ENCODE measurements at places on chromosomes 5 and 9.

- DNase-seq: no peak
These were observed at the start of gene HRH2 for GRCh38 chr5:175657593-175658271. Gene HRH2, plus strand, starts transcription at chr5:175658071. Its CDS starts 25,163 bp downstream, at chr5:175683234.

DNA sequence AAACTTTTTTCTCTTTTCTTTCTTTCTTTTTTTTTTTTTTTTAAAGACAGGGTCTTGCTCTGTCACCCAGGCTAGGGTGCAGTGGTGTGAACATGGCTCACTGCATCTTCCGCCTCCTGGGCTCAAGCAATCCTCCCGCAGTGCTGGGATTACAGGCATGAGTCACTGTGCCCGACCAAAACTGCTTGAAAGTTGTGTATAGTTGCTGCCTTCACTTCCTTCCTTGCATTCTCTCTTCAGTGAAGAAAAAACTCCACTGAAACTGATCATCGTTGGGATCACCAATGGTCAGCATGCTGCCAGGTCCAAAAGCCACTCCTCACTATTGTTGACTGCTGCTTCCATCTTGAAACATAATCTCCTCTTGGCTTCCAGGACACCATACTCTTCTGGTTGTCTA, 66.6 kb upstream of the CTNNA1 start:
- no peak for DNase-seq

- peak; percentile 89 for DNase-seq
These were observed 338.0 kb downstream of the SEMA5A start for GRCh38 chr5:9207817-9208418.

- no peak for DNase-seq
These were observed 16.8 kb downstream of the GNAQ start for GRCh38 chr9:78014776-78015175.

DNA sequence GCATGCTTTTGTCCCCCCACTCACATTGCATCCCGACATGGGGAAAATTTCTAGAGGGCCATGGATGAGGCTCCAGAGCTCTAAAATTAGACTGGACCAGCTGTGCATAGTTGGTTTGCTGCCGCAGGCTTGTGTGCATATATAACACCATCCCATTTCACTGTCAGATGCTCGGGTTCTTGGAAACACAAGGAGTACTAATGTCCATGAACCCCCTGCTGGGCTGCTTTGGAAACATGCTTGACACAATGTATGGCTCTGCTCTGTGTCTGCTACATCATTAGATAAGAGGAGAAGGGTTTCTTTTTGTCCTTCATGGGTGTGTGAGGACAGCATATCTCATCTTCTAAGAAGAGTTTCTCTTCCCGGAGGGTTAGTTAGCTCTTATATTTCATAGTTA, 292.1 kb upstream of the RORB start:
- DNase-seq: no peak

DNA sequence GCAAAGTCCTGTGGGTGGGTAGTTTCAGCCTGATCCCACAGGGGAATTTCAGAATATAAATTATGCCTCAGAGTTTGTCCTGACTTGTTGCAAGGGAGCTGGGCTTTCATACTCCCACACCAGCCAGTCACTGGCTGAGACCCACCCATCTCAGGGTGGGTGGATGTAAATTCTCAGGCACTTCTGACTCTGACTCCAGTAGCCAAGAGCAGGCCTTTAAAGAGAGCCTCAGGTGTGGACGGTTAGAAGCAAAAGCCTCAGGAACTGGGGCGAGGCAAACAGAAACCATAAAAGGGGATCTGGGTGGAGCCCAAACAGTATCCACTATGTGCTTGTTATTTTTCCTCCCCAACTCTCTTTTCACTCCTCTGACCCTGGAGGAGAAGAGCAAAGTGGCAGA, 28.6 kb upstream of the FBXW11 start:
- no peak for DNase-seq

GRCh38 chr9:113564498-113565237, 101.1 kb downstream of the RGS3 start:
- DNase-seq: no peak

DNA sequence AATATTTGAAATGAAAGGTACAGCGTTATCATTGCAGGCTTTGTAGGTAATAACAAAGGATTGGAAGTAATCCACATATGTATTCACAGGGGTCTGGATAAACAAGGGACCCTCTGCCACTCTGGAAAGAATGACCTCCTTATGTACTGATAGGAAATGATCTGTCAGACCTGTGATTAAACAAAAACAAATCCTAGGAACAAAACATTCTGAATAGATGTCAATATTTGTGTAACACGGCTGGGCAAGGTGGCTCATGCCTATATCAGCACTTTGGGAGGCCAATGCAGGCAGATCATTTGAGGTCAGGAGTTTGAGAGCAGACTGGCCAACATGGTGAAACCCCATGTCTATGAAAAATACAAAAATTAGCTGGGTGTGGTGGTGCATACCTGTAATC, 42.3 kb downstream of the NSUN2 start:
- DNase-seq: peak; percentile 79

- peak; percentile 57 for DNase-seq
These were observed 27.8 kb downstream of the PRLR start for GRCh38 chr5:35202319-35203111.

- no peak for DNase-seq
These were observed 3.8 kb upstream of the MSMP start for GRCh38 chr9:35757892-35758275.

GRCh38 chr5:118407958-118408357, 580.4 kb downstream of the DTWD2 start:
- no peak for DNase-seq

- no peak for DNase-seq
These were observed 39.7 kb upstream of the SLC25A51 start for GRCh38 chr9:37943345-37944265.

- peak; percentile 69 for DNase-seq
These were observed 77.1 kb upstream of the IQGAP2 start for GRCh38 chr5:76325876-76326491.

GRCh38 chr5:161660806-161661205, 24.7 kb upstream of the GABRA6 start:
- DNase-seq: no peak

GRCh38 chr5:156414391-156414790, 87.4 kb downstream of the SGCD start:
- DNase-seq: no peak

- DNase-seq: no peak
These were observed 70.9 kb upstream of the PPP1R26 start for GRCh38 chr9:135408476-135409254.

DNA sequence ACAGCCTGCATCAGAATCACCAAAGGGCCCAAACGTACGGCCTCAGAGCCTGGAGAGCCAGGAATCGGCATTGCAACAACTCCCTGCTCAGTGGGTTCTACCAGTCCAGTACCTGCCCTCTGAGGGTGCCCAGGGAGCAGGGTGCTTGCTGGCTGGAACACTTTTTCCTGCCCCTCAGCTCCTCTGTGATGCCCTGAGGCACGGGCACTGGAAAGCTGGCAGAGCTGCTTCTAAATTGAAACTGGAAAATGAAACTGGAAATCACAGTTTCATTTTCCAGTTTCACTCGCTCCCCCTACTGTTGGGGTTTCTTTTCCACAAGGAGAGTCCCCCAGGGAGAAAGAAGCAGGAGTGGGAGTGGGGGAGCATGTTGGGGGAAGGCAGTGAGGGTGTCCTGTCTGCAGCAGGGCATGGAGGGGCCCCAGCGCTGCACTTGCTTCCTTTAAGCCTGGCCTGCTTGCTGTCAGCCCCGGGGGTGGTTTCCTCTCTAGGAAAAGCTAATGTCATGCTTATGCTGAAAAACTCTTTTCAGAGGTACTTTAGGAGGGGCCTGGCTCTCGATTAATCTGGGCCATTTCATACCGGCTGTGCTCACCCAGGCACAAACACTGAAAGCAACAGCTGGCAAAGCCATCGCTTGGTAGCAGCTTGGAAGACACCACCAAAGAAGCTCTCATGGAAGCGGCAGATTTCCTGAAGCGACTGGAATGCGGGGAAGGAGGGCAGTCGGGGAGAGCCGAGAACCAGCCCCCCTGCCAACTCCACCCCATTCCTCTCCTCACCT, 26.2 kb downstream of the IRF1 start:
- no peak for DNase-seq

DNA sequence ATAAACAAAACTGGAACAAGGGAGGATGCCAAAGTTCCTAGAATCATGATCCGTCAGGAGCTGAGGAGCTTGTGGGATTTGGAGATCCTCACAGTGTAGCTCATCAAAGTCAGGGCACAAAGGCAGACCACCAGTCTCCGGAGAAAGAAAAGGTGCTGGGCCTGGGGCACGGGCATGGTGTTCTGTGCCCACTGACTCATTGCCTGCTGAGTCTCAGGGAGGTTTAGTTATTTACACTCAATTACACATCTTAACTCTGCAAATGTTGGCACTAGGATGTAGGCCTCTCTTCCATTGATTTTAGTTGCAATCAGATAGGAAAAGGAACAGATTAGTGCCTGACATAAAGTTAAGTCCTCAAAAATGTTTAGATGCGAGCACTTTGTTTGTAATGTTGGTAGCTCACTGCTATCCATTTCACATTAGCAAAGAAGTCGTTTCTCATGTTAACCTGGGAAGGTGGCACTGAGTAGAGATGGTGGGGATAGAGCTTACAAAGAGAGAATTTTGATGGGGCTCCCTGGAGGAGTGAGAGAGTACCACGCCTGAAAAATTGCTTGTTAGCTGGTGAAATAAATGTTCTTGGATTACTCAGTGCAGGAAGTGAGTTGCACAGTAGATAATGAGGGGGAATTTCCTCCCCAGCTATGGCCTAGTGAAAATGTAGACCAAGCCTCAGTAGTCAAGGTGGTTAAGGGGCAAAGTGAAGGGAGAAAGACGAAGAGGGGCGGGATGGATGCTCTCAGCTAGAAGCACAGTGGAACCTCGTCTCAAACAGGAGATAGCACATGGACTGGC, 109.5 kb upstream of the CD180 start:
- DNase-seq: no peak

DNA sequence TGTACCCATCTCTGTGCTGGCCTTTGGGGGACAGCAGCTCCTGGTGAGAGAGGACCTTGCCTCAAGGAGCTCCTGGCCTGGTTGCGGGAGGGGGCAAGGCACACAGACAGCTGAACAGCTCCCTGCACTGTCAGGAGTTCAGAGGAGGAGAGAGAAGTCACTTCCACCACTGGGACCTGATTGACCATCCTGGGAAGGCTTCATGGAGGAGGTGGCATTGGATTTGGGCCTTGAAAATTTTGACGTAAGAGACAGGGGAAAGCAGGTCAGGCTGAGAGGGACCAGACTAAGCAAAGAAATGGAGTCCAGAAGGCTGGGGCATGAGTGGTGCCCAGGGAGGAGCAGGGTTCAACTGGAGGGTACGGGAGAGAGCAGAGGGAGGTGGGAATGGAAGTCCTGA, 20.3 kb upstream of the DAB2IP start:
- no peak for DNase-seq

DNA sequence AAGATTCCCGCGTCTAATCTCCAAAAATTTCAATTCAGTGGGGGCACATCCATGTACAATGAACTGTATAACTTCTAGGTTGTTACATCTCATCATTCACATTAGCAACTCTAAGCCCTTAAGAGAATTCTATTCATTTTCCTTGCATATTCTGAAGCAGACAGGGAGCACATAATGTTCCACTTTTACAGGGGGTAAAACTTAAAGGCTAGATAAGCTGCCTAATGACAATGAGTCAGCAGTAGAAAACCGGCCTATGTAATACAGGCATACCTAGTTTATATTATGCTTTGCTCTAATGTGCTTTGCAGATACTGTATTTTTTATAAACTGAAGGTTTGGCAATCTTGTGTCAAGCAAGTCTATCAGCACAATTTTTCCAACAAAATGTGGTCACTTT, 40.4 kb downstream of the PTAR1 start:
- no peak for DNase-seq

- no peak for DNase-seq
These were observed 41.9 kb downstream of the BNC2 start for GRCh38 chr9:16828340-16829281.

GRCh38 chr9:89984214-89984613, 379.4 kb downstream of the GADD45G start:
- DNase-seq: no peak

DNA sequence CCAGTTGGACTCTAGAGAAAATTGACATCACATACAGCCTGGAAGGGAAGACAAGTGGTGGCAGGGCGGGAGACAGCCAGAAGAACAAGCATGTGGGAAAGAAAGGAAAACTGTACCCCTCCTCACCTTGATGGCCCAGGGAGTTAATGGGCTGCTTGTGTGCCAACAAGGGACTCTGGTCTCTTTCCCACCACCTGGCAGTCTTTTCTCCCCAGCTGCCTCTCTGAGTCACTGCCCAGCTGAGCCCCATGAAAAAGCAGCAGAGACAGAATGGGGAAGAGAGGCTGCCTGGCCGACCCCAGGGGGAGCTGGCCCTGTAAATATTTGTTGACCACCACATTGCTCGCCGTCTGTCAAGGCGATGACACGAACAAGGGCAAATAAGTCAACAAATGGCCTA, 359.4 kb downstream of the ENC1 start:
- DNase-seq: peak; percentile 63

DNA sequence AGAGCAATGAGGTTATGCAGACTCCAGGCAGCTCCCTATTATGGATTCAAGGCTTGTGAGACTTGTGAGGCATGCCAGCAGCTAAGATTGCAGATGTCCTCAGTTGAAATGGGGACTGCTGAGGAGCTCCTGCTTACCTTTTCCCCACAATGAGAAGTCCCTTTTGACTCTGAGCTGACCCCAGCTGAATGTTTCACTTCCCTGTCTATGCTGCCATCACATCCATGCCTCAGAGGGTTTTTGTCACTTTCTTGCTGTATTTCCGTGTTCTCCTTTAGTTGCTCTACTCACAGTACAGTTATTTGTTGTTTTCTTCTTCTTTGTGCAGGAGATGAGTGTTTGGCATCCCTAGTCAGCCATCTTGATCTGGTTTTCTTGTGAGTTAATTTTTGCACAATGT, 18.8 kb upstream of the OR2S2 start:
- no peak for DNase-seq

DNA sequence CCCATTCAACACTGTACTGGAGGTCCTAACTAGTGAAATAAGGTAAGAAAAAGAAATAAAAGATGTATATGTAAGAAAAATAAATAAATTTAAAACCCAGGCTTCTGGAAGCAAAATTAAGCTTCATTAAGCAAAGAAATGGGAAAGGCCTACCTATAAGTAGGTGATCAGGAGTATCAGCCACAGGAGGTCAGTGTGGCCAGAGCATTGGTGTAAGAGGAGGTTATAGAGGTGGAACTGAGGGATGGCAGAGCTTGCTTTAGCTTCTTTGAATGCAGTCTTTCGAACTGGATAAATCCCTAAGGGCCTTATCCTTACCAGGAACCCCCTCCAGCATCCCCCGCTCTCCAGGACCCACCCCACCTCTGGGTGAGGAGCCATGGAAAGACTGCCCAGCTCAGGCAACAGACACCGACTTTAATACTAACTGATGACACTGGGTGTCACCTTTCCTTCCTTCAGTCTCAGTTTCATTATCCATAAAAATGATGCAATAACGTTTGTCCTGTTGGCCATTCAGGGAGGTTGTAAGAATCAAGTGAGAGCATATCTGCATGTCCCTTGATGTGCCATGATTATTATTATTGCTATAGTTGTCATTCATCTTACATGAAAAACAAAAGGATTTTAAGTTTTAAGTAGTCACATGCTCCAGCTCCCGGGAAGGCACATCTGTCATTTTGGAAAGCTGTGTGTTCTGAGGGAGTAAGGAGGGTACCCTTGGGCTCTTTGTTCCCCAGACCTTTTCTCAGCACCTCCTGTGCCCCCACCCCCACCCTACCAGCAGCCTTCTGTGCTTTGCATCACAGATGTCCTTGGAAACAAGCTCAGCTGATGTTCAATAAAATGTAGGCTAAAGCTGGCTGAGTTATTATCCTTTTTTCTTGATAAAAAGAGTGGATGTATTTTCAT, 50.8 kb upstream of the CTNNA1 start:
- DNase-seq: no peak

Measured in NCI-H748 treated with DMSO at 0.1 percent for 48 hours (cell line).